ENCODE measurements at places on chromosomes 5 and 9.

DNA sequence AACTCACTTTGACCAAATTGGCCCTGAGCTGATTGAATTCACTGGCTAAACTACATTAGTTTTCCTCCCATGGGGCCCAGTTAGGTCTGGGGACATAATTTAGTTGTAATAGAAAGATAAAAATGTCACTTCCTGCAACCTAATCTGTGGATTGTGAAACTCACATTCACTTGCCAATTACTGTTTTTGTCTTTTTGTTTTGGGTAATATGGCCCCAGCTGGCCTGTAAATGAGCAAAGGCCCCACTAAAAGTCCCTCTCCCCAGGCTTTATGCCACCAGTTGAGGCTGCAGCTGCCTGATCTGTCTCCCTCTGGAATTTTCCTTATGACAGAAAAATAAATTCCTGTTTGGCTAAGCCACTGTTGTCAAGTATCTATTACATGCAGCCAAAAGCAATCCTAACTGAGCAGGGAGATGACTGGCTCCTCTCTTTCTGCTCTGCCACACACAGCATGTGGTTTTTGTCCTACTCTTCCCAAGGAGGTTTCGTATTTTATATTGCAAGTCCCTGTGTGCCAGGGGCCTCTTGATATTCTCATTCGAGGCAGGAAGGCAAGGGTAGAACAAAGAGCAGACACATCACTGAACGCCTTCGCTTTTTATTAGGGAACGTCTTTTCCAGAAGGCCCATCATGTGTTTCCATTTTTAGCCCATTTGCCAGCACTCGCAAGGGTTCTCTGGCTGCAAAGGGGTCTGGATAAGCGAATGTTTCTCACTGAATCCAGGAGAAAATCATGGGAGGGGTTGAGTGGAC, 24.1 kb upstream of the SLC25A48 start:
- no peak for DNase-seq

GRCh38 chr5:76408104-76408654, 5.1 kb downstream of the IQGAP2 start:
- no peak for DNase-seq

- DNase-seq, result no peak
Observed at GRCh38 chr5:7650755-7651154, 200.2 kb downstream of the CFAP90 start.

- DNase-seq, result no peak
Observed at GRCh38 chr9:20048437-20048836, 259.6 kb upstream of the SLC24A2 start.

DNA sequence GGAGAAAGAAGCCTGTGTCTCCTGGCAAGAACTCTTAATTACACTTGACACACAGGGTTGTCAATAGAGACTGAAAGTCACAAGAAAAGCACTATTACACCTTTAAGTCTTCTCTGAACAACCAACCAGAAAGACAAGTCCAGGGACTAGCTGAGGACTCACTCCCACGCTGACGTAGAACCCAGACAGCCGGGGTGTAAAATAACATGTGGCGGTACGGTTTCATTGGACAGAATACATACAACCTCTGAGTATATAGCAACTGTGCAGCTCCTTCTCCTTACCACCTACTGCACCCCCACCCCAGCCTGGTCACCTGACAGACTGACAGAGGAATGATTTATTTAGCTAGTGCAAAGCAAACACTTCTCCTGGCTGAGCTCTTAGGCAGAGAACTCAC, 103.4 kb upstream of the RASEF start:
- no peak for DNase-seq

- DNase-seq, result no peak
Observed at GRCh38 chr5:151624476-151624875, 33.3 kb upstream of the FAT2 start.

Measured in common myeloid progenitor, CD34-positive (primary cell).